ENCODE measurements at places on chromosomes 2 and 18.

GRCh38 chr2:134348239-134348638, 94.4 kb downstream of the MGAT5 start:
- no peak for DNase-seq

GRCh38 chr2:181104512-181105115, 124.2 kb downstream of the UBE2E3 start:
- DNase-seq = no peak

GRCh38 chr2:134985061-134985460, 62.2 kb downstream of the MAP3K19 start:
- no peak for DNase-seq

DNA sequence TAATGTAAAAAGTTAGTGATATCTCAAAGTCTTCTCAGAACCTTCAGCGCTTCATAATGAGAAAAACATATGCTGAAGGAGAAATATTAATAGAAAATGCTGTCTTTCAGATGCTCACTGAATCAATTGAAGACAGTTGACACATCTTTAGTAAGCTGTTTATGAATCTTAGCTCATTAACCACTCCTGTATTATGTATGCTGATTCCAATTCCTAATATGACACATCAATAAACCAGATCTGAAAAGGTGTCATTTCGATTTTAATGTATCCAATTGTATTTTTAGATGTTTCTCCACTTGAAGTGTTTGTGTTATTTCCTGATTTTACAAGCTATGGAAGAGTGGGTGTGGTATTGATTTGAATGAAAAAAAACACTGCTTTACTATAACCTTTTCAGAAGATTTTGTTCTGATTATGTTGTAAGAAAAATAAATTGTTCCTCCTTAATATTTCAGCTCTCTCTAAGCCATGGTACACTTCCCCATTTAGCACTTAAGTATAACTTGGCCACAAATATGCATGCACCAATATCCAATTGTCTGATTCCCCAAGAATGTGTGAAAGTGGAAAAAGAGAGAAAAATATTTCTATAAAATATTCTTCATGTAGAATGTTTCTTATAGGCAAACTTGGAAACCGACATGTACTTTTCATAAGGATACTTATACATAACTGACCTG, 569.8 kb downstream of the ARHGAP15 start:
- no peak for DNase-seq

DNA sequence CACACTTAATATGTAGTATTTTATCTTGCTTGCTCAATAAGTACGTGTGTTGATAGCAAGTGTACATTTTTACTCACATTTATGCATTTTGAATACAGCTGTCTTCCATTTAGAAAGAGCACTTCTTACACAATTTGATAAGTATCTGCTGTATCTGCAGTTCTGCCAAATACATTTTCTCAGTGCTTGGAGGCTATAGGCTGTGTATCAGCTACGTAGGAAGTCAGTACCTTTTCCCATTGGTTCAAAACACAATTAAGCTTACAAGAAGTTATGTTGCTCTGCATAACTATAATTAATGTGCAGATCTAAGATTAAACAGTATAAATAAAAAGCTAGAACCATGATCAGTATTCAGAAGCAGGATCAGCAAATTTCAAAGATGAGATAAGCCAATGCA, 503.6 kb upstream of the SMIM21 start:
- DNase-seq = no peak

DNA sequence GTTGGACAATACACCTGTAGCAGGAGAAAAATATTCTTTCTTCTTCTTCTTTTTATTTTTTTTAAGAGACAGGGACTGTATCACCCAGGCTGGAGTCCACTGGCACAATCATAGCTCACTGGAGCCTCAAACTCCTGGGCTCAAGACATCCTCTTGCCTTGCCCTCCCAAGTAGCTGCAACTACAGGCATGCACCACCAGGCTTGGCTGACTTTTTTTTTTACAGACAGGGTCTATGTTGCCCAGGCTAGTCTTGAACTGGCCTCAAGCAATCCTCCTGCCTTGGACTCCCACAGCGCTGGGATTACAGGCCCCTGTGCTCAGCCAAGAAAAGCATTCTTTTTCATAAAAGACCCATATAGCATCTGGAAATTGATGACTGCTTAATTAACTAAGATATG, 17.1 kb upstream of the ARHGAP28 start:
- no peak for DNase-seq

DNA sequence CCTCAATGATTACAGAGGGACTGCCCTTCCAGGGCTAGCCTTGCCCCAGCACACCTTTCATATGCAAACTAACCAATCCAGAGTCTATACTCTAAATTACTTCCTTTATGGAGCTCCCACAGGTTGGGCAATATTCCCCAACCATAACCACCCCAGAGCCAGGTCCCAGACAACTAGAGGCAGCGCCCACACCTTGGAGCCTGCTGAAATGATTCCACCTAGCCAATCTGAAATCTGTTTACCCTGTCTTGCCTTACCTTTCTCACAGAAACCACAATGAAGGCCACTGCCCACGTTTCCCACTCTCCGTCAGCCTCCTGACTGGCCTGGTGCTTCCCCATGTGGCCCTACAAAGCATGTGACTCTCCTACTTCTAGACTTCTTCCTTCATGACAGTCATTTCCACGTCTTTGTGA, 62.0 kb downstream of the REEP1 start:
- no peak for DNase-seq

DNA sequence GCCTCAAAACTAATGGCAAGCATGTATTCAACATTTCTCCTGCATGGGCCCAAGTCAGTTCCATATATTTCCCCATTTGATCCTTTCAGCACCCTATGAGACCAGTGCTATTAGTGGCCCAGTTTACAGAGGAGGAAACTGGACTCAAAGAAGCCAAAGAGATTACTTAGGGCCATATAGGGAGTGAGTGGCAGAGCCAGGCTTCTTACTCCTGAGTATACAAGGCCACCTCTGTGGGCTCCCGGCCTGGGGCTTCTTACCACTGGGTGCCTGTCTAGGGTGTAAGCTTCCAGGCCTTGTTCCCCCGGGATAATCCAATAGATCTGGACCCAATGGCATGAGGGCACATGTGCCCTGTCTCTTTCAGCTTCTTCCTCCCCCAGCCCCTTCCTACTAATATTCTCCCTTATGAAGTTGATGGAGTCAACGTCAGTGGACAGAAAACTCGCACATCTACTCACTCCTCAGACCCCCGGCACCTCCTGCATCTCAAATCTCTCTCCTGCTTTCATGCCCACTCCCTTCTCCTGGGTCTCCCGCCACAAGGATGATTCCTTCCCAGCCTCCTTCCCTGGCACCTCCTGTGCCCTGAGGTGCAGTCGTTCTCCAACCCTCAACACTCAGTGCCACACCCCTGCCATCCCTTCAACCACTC, 222.6 kb downstream of the ANAPC1 start:
- no peak for DNase-seq

DNA sequence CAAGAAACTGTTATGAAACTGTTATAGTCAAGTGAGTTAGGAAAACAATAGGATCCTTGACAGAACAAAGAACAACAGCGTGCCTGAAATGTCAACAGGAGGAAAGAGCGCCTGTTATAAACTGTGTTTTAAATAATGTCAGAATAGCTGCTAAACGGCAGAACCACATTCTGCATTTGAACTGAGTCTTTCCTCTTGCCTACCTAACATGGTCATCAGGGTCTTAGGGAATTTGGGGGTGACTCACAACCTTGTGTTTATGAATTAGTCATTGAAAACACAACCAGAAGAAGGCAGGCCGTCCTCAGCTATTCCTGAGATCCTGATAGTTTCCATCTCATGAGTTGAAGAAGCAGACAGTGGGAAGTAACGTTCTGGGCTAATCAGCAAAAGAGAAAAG, 222.0 kb upstream of the FN1 start:
- DNase-seq = no peak

GRCh38 chr2:101356521-101356920, 30.8 kb downstream of the CREG2 start:
- DNase-seq = no peak

- DNase-seq = peak; percentile 38
Measured at GRCh38 chr2:199488772-199489400, 31.1 kb upstream of the SATB2 start.

GRCh38 chr2:177568390-177568789, 175.8 kb downstream of the AGPS start:
- no peak for DNase-seq

GRCh38 chr2:210635257-210635656, 78.9 kb downstream of the CPS1 start:
- no peak for DNase-seq

DNA sequence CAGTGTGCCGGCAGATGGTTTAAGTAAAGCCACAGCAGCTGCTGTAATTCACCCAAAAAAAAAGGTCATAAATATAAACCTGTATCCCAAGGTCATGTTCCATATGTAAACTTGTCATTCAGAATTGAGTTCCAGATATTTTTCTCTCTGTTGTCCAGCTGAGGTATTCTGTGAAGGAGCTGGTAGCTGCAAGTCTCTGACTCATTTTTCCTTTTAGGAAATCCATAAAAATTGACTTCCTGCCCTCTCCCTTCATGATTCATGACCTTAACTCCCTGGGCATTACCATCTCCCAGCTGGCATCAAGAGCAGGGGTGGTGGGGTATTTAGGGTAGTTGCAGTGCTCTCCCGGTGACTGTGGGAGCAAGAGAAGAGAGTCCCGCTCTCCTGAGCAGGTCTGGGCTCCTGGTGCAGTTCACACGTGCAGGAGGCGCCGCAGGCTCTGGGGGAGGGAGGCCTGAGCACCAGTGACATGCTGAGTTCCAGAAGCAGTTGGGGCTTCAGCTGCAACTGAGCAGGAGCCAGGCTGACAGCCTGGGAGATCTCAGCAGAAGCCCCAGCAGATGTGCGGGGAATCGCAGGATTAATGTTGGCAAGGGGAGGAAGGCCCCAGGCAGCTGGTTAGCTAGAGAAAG, 192.6 kb downstream of the MGAT5 start:
- DNase-seq = no peak

- DNase-seq = no peak
Measured at GRCh38 chr18:37403100-37403781, 162.4 kb downstream of the CELF4 start.

- DNase-seq = no peak
Measured at GRCh38 chr2:215288112-215288815, 23.6 kb upstream of the ATIC start.
